H1 (cell line): ENCODE measurements at places on chromosomes 11 and 22.

DNA sequence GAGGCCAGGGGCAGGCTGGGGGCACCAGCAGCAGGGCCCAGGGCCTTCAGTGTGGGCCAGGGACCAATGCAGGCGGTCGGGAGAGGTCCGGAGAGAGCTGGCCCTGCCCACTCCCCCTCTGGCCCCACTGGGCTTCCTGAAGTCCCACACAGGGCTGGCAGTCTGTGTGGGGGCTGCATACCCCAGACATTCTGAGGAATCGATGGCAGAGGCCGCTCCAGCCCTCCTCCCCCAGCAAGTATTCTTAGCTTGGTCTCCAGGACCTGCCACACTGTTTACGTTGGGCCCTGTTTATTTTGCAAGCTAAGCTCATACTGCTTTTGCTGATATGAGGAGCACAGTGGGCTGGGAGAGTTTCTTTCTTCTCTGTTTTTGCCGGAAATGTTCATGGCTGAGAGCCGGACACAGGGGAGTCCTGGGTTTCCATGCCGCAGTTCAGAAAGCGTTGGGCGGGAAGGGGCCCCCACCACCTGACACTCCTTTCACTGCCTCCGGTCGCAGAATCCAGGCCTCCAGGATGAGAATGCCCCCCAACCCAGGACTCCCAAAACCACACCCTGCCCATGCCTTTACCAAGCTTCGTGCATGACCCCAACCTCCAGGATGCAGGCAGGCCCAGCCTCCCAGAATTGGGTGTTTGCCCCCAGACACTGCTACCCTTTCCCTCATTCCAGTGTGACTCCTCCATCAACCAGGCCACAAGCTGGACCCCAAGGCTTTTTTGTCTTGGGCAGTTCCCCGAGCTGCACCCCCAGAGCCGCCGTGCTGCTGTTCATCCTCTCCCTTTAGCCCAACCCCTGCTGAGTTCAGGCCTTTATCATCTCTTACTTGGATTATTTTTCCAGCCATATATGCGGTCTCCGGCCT, 81.8 kb upstream of the KCNQ1OT1 start:
- peak; percentile 42 for DNase-seq
- H3K4me1 ChIP-seq = peaks cover 7% of the 10 kb centered on the region
- H3K27me3 ChIP-seq = peaks cover 6% of the 10 kb centered on the region
- no peaks in the 10 kb centered on the region for H3K36me3 ChIP-seq
- H3K4me3 ChIP-seq = no peak overlapping the region

- H3K4me1 ChIP-seq = peaks cover 30% of the 10 kb centered on the region
- no peaks in the 10 kb centered on the region for H3K27me3 ChIP-seq
- H3K4me3 ChIP-seq = no peak overlapping the region
- no peak for DNase-seq
- no peaks in the 10 kb centered on the region for H3K36me3 ChIP-seq
- no peak overlapping the region for H3K27ac ChIP-seq
Measured at GRCh38 chr11:44946263-44946662, 4.4 kb downstream of the TP53I11 start.

DNA sequence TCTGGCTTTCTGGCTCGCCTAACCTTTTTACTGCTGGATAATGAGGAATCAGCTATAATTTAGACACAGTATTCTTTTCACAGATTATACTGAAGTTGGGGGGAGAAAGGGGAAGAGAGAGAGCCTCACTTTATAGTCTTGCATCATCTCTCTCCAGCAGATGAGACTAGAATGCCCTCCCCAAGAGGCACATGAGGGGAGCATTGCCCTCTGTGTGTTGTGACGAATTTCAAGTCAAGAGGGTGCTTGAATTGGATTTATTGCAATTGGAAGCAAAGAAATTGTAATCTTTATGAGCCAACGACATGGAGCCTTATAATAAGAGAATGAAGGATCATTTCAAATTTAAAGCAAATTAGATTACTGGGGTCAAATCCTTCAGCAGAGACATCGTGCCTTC, 17.6 kb upstream of the CADM1 start:
- H3K27me3 ChIP-seq = no peaks in the 10 kb centered on the region
- H3K4me1 ChIP-seq = no peaks in the 10 kb centered on the region
- H3K36me3 ChIP-seq = no peaks in the 10 kb centered on the region
- no peak overlapping the region for H3K27ac ChIP-seq
- no peak overlapping the region for H3K4me3 ChIP-seq
- DNase-seq = no peak

DNA sequence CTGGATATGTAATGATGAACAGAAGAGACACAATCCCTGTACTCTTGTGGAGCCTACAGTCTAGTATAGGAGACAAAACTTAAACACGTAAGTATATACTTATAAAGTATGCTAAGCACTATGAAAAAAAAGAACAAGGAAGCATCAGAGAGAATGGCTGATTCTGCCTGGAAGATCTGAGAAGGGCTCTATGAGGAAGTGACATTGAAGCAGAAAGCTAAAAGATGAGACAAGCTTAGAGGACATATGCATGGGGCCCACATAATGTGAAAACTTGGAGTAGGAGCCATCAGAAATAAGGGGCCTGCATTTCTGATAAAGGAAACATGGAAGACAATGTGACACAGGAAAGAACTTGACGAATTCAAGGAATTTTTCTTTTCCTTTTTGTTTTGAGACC, 16.6 kb downstream of the SAA1 start:
- DNase-seq = no peak
- no peaks in the 10 kb centered on the region for H3K27me3 ChIP-seq
- H3K4me3 ChIP-seq = no peak overlapping the region
- peaks cover 8% of the 10 kb centered on the region for H3K36me3 ChIP-seq
- no peaks in the 10 kb centered on the region for H3K4me1 ChIP-seq

DNA sequence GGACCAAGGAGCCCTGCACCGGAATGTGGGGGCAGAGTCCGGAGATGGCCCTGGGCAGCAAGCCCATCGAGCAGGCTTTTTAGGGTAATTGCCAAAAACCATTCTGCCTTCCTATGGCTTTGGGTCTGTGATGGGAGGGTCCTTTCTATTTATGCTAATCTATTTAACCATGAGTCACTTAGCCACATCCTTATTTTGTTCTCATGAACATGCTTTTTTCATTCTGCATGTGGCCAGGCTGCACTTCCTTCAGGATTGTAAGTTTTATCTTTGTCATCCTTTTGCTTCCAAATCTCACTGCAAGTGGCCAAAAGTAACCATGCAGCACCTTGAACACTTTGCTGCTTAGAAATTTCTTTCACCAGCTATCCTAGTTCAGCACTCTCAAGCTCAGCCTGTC, 88.3 kb downstream of the EFCAB6 start:
- no peak overlapping the region for H3K4me3 ChIP-seq
- H3K4me1 ChIP-seq = no peaks in the 10 kb centered on the region; the same call in 1 of the 2 replicates
- DNase-seq = peak; percentile 34
- no peaks in the 10 kb centered on the region for H3K27me3 ChIP-seq
